Karpas-422 (cell line): ENCODE measurements at places on chromosomes 11 and 22.

DNA sequence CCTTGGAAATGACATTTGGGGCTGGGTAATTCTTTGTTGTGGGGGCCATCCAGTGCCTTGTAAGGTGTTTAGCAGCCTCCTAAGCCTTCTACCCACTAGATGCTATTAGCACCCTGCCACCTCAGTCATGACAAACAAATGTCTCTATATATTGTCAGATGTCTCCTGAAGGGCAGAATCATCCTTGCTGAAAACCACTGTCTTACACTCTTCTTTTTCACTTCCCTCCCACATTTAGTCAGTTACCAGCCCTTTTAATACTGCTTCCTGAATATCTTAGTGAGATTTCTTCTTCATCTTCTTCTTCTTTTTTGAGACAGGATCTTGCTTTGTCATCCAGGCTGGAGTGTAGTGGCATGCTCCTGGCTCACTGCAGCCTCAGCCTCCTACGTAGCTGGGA is 33.1 kb downstream of the TNRC6B start:
- H3K27me3 ChIP-seq = no peaks in the 10 kb centered on the region
- H3K36me3 ChIP-seq = 0 out of 2 replicates have a peak, but pooled peaks cover 3% of the 10 kb centered on the region
- H3K4me3 ChIP-seq = peak overlapping the region; percentile 28; the same call in 1 of the 2 replicates
- H3K4me1 ChIP-seq = peaks cover 86% of the 10 kb centered on the region
- peak; percentile 81 for DNase-seq

DNA sequence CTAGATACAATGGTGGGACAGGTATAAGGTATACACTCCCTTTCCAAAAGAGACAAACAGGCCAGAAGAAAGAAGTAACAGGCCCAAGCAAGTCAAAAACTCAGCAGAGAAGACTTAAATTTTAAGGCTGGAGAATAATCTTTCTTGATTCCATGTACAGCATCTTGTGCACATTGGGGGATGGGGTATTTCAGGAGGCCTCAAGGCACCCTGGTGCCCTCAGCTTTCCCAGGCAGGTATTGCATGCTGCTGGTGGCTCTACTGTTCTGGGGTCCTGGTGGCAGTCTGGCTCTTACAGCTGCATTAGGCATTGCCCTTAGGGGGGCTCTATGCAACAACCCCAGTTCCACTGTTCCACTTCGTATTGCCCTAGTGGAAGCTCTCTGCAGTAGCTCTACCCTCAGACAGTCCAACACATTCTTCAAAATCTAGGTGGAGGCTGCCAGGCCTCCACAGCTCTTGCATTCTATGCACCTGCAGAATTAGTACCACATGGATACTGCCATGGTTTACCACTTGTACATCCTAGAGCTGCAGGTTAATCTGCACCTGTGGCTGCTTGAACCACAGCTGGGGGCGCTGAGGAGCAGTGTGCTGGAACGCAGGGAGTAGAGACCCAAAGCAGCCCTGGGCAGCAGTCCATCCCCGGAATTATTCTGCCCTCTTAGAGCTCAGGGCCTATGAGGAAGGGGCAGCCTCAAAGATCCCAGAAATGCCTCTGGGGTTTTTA is 4.2 kb upstream of the CTSC start:
- H3K4me1 ChIP-seq = peaks cover 14% of the 10 kb centered on the region
- no peaks in the 10 kb centered on the region for H3K36me3 ChIP-seq
- H3K4me3 ChIP-seq = no peak overlapping the region

DNA sequence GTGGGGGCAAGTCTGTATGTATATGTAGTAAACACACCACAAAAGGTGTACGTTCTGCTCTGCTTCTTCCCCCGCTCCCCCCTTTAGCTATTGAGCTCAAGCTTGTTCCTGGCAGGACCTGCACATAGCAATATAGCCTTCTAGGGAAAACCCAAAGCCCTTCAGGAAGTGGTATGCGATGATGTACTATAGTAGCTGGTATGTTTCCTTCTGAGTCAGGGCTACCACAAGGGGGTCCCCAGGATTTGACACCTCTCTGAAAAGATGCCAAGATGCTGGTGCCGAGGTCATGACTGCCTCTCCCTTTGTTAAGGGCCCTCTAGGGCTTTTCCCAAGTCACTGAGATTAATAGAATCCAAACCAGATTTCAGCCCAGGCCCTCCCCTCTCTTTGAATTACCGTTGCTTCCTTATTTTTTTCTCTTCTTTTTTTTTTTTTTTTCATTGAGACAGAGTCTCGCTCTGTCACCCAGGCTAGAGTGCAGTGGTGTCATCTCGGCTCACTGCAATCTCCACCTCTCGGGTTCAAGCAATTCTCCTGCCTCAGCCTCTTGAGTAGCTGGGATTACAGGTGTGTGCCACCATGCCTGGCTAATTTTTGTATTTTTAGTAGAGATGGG is 268.4 kb downstream of the ETS1 start:
- no peak for DNase-seq
- H3K27me3 ChIP-seq = no peaks in the 10 kb centered on the region
- H3K4me3 ChIP-seq = no peak overlapping the region
- no peak overlapping the region for H3K27ac ChIP-seq
- 0 out of 2 replicates have a peak, but pooled peaks cover 3% of the 10 kb centered on the region for H3K4me1 ChIP-seq

DNA sequence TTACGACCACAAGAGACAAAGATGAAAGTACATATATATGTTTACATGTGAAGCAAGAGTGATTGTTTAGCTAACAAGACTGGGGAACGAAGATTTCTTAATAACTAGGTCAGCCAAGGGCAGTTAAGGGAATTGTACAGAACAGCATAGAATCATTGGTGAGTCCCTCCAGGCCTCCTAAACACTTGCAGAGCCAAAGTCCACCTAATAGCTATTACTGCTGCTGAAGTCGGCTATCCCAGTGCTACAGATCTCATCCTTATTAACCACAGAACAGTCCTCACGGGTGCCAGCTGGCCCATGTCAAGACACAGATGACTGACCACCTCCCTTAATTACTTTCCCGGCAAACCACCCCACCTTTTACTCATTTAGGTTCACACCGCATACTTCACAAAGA is 68.5 kb upstream of the OPCML start:
- H3K27me3 ChIP-seq = no peaks in the 10 kb centered on the region
- H3K4me3 ChIP-seq = no peak overlapping the region
- H3K4me1 ChIP-seq = no peaks in the 10 kb centered on the region
- no peak for DNase-seq

DNA sequence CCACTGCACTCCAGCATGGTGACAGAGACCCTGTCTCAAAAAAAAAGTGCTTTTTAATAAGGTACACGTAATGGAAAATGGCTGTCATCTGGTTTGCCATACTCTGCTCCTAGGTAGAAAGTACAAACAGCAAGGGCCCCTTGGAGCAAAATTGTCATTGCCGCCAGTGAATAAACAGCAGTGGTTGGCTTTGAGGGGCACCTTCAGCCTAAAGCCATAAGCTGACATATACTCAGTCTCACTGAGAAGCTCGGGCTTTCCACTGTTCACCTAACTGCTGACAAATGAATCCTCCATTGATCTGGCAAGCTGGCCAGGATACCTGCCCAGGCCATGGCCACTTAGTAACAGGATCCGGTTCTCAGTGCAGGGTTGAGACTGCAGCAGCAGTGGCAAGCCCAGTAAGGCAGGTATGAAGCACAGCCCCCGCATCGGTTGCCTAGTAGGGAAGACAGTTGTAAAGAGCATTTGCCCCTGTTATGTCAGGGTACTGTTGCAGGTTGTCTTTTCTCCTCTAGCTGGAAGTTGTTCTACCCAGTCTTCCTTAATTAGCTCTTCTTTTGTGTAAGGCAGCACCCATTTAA is 38.8 kb downstream of the MARK2 start:
- no peak overlapping the region for H3K27ac ChIP-seq
- H3K27me3 ChIP-seq = no peaks in the 10 kb centered on the region
- H3K4me3 ChIP-seq = no peak overlapping the region
- no peaks in the 10 kb centered on the region for H3K4me1 ChIP-seq
- no peaks in the 10 kb centered on the region; the same call in 1 of the 2 replicates for H3K36me3 ChIP-seq
